Small intestine (tissue), 16 donors: ENCODE measurements at places on chromosomes 7 and 10. TPM values are rescaled to one million over a fixed set of nuclear protein-coding genes. Genes with fewer than 3 reads are reported as not detected.

- DNase-seq: no peak
Measured at GRCh38 chr10:73997461-73997786, 492 bp upstream of the VCL start.

DNA sequence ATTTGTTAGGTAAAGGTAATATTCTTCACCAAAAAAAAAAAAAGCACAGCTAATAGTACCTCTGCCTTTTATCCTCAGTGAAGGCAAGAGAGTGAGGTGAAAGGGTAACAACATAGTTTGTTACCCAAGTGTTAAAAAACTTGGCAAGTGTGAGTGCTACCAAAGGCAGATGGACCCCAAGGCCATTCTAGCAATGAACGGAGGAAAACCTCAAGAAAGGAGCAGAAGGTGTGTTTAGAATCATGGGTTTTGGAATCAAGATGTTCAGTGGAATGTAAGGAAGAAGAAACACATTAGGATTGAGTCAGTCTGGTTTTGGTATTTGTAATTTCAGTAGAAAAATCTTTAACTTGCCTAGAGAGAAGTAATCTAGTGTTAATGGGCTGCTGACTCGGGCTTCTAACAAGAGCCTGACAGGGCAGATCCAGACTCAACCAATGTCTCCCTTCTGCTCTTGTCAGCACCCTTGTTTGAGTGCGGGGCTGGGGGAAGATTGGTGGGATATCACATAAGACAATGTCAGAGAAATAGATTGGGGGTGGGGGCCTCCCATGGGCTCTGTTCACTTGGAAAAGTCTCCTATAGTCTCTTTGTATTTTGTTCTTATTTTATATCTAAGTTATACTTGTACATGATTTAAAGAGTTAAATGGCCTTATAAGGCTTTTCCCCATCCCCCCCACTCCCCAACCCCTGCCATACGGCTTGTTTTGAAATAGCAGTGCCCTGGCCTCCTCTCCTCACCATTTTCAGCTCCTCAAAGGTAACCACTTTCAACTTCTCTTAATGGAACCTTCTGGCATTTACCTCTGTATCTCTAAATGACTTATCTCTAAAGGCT, 44.4 kb downstream of the SCD start:
- no peak for DNase-seq

WNT8B gene
- not detected for polyA plus RNA-seq

- no peak for DNase-seq
Measured at GRCh38 chr7:23472556-23472955, 2.3 kb upstream of the IGF2BP3 start.

GRCh38 chr10:128083191-128083895, 42.9 kb downstream of the MKI67 start:
- DNase-seq: no peak

TMEM213 gene
- polyA plus RNA-seq: not detected
